RWPE1 (cell line): ENCODE measurements at places on chromosomes 3 and 15.

GRCh38 chr3:121736112-121736511, 13.4 kb downstream of the GOLGB1 start:
- no peak for DNase-seq

DNA sequence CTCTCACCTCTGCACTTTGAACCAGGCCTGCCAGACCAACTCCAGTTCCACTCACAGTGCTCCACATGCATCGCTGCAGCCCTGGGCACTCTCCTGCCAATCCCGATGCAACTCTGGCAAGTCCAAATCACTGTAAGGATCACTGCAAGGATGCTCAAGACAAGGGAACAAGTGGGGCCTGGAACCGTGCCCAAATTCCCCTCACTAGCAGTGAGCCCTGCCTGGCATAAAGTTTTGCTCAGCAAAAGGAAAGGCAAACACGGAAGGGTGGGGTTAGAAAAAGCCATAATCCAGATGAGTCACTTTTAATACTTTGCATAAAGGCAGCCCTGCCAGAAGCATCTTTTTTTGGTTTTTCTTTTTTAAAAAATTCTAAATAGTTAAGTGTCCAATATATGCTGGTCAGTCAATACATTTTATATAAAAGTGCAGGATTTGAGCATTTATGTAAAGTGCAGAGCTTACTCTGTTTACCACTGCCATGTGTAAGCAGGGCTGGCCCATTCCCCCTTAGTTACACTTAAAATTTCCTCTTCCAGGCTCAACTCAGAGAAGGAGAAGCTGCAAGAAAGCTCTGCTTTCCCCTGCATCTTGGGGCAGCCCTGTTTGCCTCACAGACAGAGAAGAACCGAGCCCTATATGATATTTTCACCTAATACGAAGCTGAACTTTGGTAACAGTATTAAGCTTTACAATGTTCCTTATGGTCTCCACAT, 102.2 kb downstream of the CD47 start:
- DNase-seq = peak; percentile 63

GRCh38 chr3:126361211-126361610, 4.0 kb upstream of the KLF15 start:
- DNase-seq = no peak

- DNase-seq = no peak
Observed at GRCh38 chr3:52827441-52827840, 3.0 kb downstream of the ITIH4 start.

DNA sequence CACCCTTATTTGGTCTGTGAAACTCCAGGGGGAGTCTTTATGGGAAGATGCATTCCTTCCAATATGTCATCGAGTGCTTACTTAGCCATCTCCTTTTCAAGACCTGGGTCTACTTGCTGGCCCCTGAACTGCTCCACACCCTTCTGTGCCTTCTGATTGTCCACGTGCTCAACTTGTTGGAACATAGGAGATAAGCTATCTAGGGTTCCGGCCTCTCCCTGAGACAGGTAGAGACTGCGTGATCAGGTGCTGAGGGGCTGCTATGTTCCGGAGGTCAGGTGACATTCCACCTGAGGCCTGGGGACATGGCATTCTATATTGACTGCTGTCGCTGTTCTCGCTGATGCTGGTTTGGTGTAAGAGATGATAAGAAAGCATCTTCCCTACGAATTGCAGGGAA, 65.6 kb downstream of the ATP1B3 start:
- DNase-seq = no peak

DNA sequence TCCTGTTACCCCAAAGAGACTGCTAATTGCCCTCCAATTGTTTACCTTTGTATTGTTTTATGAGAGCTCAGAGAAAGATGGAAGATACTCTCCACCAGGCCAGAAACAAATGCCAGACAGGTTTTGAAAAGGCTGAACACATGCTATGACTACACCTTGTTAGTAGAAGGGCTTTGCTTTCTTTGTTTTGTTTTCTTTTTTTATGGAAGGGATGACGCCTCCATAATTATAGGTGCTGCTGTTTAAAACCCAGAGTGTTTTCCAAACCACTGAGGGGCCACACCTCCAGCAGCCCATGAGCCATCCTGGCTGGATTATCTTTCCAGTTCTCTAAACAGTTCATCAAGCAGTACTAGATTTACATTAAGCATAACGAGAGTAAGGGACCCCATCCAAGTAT, 5.6 kb upstream of the FOXP1 start:
- DNase-seq = no peak
